ENCODE measurements at places on chromosomes 5 and 9.

DNA sequence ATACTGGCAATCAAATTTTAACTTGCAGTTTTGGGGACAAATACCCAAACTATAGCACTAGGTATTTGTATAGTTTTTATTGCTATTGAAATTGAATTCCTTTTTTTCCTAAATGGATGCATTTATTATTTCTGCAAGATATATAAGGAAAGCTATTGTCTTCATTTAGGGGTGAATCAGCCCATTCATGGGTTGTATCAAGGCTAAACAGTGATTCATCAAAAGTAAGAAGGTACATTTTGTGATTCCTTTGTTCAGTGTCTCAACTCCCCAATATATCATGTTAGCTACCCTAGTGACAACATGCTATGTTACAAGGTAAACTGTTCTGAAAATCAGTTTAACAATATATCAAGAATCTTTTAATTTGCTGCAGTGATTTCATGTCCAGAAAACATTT, 185.7 kb downstream of the PLK2 start:
- DNase-seq = no peak

GRCh38 chr5:135600971-135601381, 22.2 kb upstream of the CXCL14 start:
- no peak for DNase-seq

DNA sequence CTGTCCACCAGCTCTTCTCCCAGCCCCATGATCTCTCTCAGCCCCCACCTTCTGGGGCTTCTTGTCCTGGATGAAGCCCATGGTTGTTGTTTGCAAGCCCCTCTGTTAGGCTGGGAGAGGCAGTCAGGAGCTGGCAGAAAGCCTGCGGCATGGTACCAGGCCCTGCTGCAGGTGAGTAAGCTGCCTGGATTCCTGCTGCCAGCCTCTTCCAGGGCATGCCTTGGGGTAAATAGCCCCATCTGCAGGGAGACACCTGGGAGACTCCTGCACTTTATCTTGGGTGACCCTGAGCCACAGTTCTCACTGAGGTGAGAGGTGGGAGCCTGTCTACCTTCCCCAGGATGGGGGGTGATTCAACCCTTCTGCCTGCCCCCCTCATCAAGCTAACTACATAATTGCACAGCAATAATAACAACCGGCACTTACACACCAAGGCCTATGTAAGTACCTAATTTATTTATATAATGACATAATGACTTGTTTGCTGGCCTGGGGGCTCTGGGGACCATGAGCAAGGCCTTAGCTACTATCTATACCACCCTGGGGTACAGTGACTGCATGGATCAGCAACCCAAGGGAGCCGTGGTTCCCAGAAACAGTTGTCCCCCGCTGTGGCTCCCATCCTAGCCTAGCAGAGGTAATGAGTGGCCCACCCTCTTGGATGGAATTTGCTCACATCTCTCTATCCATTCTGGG, 116.0 kb downstream of the PSD2 start:
- DNase-seq = no peak

DNA sequence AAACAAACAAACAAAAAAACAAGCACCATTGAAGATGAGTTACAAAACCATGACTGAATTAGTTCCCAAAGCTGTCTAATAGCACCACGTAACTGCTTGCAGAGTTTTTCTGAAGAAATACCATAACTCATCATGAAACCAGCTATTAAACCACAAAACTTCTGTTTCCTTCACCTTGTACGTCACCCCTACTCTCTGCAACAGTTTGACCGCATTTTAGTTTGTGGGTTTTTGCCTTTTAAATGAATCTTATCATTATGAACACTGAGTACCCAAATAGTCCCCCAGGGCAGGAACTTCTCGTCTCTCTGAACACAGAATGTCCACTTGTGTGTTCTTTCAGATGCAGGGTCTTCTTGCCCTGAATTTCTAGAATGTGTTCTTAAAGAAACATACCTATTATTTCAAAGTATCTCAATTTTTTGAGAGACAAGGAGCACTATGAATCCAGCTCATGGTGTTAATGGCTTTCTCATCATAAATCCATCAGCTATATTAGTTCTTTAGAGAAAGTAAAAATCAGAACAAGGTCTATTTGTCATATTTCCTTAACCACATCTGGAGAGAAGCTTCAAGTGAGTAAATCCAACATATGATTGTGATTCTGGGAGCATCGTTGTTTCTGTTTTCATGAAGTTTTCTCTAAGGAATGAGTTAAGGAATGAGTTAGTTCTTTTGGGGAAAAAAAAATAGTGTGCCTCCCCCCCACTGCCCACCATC, 210.6 kb downstream of the AUH start:
- peak; percentile 83 for DNase-seq

DNA sequence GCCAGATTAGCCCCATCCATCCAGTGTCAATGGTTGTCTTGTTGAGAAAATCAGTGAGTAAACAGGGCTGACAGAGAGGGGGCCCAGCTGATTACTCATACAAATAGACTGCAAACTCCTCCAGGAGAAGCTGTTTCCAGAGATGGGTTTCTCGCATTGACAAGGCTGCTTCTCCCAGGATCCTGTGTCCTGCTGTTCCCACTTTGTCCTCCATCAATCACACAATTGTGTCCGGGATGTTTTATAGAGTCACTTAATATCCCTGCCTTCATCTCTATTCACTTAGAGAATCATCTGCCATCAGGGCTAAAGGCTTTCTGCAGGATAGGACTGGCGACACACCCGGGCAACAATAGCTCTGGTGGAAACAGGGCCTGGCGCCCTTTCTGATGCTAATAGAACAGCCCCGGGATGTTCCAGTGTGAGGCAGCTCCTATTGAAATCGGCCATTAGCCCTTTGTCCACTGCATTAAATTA, 71.7 kb upstream of the TBCA start:
- no peak for DNase-seq

GRCh38 chr5:17228821-17229291, 11.4 kb downstream of the BASP1 start:
- no peak for DNase-seq

GRCh38 chr5:147344861-147345260, 110.0 kb downstream of the STK32A start:
- DNase-seq = no peak

DNA sequence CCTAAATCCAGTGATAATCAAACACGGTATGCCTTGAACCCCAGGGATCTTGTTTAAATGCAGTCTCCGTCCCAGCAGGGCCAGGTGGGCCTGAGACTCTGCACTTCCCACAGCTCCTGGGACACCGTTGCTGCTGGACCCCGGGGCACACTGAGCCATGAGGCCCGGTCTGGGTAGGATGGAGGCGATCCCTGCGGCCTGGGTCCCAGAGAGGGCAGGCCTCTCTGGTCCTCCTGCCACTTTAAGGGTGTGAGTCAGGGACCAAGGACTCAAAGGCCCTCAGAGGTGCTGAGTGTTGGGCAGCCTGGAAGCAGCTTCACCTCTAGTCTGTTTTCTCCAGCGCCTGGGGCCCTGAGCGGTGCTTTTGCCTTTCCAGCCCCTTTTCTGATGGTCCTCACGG, 34.1 kb upstream of the SLC9A3 start:
- no peak for DNase-seq

DNA sequence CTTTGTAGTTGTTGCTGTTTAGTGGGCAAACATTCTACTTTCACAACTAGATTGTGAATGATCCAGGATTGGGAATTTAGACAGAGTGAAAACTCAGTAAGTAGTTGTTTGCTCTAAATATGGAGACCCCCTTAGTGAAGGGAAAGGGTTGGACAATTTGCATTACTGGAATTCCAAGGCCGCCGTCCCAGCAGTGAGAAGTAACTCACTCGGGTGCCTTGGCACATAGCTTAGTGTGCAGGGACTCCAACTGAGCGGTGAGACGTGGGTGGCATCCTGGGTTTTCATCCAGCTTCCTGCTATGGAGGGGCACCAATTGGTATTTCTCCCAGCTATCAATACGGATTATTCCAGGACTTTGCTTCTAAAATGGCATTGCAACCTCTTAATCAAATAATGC, 69.7 kb upstream of the FCN1 start:
- no peak for DNase-seq

- DNase-seq = no peak
Observed at GRCh38 chr9:12922224-12922866, 147.5 kb downstream of the LURAP1L start.

- no peak for DNase-seq
Observed at GRCh38 chr5:181259974-181260719, 796 bp downstream of the TRIM52 start.

GRCh38 chr5:176500511-176500910, 36.7 kb downstream of the RNF44 start:
- no peak for DNase-seq

GRCh38 chr9:75921391-75922127, 31.1 kb downstream of the PCSK5 start:
- DNase-seq = no peak

- no peak for DNase-seq
Observed at GRCh38 chr9:96251451-96251850, 50.5 kb downstream of the HSD17B3 start.

DNA sequence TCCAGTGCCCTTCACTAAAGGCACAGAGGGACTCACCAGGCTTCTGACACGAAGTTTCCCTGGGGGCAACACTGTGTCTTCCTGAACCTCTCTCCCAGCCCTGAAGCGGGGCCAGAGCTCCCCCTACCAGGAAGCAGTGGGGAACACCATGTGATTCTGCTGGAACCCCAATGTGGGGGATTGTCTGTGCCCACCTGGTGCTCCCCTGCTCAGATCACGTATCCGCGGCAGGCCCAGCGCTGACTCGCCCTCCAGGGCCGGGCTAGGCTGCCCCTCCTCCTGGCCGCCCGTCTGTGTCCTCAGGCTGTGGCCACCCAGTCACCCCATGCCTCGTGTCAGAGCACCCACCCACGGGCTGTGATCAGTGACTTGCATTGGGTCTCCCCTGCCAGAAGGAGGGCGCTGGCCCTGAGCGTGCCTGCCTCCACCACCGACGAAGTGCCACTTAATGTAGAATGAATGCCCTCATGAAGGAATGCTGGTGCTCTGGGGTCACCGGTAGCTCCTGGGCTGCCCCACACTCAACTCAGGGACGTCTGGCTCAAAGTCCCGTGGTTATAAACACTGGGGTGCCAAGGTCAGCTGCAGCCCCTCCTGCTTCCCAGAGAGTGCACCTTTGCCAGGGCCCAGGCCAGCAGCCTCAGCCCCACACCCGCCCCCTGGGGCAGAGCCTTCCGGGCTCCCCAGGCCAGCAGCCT, 22.1 kb downstream of the SARDH start:
- peak; percentile 30 for DNase-seq

GRCh38 chr5:102815084-102815483, 60.0 kb downstream of the PAM start:
- DNase-seq = no peak

DNA sequence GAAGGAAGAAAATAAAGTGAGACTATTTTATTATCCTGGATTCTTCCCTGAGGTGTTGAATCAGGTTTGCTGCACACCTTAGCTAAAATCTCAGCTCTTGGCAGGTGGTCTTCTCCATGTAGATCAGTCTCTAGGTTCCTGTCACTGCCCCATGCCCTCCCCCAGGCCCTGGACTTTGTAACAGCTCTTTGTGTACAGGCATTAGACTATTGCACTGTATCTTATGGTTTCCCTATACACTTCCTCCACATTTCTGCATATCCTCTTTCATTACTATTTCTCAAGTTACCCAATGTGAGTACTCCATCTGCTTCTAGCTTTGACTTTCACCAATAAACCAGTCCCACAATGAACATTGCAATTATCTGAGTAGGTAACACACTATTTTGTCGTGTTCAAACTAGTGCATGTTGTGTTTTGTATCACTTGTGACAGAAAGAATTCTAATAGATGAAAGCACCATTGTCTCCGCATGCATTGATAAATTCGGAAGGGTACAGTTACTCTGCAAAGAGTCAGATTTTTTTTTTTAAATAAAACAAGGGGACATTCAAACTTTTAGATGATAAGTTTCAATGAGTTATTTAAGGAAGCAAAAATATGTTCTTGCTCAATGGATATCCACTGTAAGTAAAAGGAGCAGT, 1348.7 kb upstream of the C9orf72 start:
- DNase-seq = no peak

DNA sequence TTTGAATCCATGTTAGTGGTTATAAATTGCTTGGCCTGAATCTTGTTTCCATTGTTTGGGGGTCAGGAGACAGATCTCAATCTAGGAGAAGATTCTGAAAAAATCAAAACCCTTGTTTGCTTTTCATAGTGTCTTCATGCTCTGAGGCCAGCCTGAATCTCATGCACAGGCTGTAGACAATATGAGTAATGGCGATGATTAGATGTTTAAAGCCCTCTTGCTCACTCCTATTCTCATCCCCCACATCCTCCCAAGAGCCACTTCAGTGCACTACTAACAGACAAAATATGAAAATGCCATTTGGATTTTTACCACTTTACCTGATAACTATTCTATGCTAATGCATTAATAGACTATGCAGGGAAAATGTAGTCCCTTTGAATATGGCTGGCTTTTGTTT, 129.4 kb downstream of the NUDT12 start:
- no peak for DNase-seq

GRCh38 chr5:32790411-32790951, 79.4 kb downstream of the NPR3 start:
- DNase-seq = no peak

DNA sequence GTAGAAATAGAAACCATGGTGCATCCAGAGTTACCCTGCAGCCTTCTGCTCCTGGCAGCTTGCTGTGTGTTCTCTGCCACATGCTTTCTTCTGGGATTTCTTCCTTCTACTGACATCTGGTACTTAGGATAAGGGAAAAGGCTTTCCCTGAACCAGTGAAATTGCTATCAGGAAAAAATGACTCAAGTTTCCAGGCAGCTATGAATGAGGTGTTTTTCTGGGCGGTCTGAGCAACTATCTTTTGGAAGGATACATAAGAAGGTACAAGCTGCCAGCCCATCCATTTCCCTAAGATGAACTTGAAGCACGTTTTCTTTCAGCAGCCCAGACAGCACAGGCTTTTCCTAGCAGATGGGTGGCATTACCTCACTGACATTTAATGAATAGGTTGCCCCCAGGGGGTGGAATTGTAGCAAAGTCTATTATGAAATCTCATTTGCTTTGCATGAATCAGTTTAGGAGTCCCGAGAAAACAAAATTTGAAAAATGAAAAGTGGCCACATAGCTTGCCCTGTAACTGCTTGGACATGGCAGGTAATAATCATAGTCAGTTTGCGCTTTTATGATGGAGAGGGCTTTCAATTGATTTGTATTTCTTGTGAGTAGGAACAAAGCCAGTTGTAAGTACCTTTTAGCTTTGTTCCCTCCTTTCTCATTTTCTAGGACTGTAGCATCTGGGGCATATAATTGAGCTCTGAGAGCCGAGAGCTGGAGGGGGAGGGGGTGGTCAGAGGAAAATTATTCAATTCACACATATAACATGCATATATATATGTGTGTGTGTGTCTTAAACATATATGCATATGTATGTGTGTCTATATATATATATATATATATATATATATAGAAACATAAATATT, 108.5 kb downstream of the C9orf152 start:
- DNase-seq = no peak

DNA sequence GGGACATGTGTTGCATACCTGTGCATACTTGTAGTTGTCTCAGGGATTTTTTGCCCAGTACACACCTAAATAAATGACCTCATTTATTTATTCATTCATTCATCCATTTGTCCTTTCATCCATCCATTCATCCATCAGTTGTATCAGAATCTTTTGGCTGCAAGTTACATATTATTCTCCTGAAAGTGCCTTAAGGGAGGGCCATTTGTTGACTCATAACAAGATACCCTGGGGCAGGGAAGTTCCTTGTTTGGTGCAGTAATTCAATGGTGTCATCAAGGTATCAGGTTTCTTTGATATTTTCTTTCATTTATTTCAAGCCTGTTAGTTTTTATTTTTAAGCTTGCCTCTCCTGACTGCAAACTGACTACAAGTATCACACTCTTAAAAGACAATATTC, 597.9 kb upstream of the TLE4 start:
- no peak for DNase-seq

Measured in CD4-positive, alpha-beta T cell treated with Interleukin-4 for 1 hour (primary cell).